ENCODE measurements at places on chromosomes 16 and 17.

- no peak for DNase-seq
Observed at GRCh38 chr16:25823891-25824290, 132.1 kb downstream of the HS3ST4 start.

GRCh38 chr17:80722661-80723060, 178.0 kb downstream of the RPTOR start:
- no peak for DNase-seq

- no peak for DNase-seq
Observed at GRCh38 chr17:36095992-36096391, 6.0 kb upstream of the CCL3 start.

DNA sequence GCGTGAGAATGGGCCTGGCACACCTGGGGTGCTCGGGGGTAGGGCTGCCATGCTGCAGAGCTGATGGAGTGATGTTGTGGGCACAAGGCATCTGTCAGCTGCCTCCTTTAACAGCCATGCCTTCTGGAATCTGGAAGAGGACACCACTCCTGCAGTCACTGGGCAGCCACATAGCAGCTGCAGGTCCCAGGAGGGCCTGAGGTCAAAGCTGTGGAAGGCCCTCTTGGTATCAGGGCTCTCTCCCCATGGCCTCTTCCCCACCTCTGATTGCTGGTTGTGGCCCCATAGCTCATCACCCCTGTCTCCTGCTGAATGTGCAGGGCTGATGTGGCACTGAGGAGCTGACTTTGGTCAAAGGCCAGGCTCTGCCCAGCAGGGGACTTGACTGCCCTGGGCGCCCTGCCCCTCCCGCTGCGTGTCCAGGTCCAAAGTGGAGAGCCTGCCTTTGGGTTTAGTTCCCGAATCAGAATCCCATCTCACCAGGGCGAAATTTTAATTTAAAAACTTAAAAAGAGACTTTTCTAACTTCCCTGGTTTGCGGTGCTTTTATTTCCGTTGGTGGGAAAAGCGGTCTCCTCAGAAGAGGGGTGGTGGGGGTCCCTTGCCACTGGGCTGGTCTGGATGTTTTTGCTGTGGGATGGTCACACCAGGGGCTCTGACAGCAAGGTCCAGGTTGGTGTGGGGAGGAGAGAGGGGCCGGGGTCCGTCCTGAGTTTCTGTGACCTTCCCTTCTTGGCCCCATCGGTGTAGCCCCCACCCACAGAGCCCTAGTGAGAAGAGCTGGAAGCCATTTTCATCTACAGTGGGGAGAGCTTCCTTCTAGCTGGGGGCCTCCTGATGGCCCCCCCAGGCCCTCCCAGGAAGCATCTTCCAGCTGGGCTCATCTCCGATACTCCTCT, 5.9 kb downstream of the UBALD2 start:
- no peak for DNase-seq

DNA sequence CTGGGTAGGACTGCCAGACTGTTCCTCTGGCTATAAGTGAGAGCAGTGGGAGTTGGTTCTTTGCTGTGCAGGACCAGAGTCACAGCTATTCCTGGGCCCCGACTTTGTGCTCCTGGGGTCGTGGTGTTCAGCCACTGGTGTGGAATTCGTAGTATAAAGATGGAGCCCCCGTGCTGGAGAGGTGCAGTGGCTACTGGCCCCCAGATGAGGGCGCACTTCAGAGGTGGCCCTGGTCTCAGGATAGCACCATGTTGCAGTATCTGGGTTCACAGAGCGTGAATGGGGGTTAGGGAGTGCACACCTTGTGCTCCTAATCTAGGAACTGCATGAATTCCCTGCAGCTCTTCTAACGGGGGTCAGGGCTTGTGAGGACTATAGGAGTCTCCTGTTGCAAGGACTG, 21.1 kb downstream of the TANC2 start:
- no peak for DNase-seq

GRCh38 chr16:56122251-56122650, 69.0 kb upstream of the GNAO1 start:
- DNase-seq: no peak

DNA sequence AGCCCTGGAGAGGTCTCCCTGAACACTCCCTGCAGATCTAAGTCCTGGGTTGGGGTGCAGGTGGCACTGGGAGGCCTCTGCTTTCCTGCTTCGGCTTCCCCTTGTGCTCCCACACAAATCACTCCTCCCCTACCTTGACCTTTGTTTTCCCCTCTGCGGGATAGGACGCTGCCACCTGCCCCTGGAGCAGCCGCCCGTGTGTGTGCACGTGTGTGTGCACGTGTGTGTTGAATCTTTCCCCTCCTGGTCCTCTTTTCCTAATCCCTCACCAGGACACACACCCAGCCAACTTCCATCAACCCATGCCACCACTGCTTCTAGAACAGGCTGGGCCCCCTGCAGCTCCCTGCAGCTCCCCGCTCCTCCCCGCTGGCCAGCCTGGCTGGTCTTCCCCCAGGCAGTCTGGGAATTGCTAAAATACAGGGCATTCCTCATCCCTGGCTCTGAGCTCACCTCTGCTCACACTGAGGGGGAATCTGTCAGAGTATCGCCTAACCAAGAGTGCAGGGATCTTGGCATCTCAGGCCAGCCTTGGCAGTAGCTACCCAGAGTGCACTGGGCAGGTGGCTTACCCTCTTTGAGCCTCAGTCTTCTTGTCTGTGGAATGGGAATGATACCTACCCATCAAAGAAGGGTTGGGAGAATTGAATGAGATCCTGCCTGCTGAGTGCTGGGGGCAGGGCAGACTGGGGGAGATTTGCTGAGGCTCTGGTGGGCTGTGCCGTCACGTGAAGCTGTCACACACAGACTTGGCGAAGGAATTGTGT, 198.5 kb downstream of the NTN1 start:
- DNase-seq: no peak

DNA sequence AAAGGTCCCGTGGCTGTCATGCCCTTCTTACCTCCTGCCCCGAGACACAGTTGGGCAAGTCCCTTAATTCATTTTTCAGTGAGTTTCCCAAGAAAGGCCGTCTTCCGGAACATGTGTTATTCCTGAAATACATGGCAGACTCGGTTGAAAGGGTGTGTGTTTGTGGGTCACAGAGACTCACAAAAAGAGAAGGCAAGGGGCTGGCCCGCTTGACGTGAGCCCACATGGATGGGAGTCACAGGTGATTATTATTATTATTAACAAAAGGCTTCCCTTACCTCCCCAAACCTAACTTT, 34.1 kb upstream of the CCR7 start:
- no peak for DNase-seq

GRCh38 chr17:67549820-67550219, 167.9 kb upstream of the NOL11 start:
- DNase-seq: no peak

DNA sequence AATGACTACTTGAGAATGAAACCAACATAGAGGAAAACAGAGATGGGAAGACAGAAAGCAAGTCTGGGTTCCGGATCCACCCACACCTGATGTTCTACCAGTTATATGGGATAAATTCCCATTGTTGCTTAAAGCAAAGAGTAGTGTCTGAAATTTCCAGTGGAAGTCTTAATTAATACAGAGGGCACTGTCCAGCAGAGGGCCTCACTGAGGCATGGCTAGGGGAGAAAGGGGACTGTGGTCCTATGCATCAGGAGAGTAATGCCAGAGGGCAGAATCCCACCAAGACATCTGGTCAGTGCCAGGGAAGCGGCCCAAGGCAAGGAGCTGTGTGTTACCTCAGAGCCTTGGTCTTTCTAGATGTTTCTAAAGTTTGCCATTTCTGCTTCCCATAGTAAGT, 7.5 kb upstream of the UMOD start:
- no peak for DNase-seq

- DNase-seq: no peak
Observed at GRCh38 chr16:75377729-75378386, 55.4 kb downstream of the CFDP1 start.

DNA sequence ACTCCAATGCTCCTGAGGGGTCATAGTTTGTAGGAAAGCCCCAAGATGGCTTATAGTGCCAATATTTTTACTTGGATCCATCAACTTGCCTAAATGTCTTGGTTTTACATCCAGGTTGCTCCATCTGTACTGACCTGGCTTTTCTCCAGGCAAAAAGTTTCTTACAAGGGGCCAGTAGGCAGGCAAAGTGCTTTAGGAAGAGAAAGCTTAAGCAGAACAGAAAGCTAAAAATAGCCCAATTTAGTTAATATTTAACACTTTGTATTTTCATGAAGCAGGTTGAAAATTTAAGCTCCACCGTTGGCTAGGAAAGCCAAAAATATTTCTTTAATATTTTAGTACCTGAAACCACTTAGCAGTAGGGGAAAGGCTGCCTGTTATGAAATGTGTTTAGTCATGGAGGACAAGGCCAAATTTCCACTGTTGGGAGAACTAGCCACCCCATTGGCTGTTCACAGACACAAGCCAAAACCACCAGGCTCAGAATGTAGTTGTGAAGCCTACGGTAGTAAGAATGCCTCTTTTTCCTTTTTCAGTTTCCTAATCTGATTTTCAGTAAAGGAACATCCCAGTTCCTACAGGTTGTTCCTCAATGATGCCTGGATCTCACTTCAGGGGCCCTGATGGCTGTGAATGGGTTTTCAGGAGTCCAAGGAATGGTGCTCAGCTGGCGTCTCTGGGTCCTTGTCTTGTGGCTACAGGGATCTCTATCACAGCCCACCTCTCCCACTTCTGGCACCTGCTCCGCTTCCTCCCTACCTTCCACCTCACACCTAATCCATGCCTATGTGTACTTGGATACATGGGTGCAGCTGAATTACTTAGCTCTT, 324.8 kb downstream of the PMP22 start:
- DNase-seq: no peak

- no peak for DNase-seq
Observed at GRCh38 chr16:75957870-75958269, 231.6 kb upstream of the CPHXL start.

- DNase-seq: no peak
Observed at GRCh38 chr17:42484304-42484703, 25.6 kb downstream of the ATP6V0A1 start.

DNA sequence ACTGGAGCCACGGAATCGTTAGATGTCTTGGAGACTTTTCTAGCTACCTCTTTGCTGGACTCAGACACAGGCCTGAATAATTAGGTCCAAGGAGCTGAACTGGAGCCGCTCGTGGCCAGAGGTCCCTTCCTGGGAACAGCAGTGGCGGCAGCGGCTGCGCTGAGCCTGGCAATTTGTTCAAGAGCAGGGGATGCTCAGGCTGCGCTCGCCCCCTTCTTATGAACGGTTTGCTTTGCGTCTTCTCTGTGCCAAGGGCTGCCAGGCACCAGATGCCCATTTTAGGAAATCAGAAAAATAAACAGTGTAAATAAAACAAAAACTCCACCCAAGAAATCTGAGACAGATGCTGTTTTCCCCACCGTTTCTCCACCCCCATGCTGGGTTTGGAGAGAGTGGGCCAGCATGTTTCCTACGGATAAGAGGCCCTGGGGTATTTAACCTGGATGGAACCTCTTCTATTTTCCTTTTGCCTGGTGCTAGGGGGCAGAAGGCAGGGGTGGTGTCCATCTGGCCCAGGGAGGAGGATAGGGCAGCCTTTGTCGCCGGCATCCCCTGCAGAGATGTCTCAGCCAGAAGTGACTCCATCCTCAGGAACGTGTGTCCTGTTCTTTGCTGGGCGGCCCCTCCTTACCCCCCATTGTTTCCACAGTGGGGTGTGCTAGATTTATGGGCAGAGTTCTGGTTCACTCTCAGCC, 163.4 kb downstream of the SEC14L1 start:
- DNase-seq: no peak

DNA sequence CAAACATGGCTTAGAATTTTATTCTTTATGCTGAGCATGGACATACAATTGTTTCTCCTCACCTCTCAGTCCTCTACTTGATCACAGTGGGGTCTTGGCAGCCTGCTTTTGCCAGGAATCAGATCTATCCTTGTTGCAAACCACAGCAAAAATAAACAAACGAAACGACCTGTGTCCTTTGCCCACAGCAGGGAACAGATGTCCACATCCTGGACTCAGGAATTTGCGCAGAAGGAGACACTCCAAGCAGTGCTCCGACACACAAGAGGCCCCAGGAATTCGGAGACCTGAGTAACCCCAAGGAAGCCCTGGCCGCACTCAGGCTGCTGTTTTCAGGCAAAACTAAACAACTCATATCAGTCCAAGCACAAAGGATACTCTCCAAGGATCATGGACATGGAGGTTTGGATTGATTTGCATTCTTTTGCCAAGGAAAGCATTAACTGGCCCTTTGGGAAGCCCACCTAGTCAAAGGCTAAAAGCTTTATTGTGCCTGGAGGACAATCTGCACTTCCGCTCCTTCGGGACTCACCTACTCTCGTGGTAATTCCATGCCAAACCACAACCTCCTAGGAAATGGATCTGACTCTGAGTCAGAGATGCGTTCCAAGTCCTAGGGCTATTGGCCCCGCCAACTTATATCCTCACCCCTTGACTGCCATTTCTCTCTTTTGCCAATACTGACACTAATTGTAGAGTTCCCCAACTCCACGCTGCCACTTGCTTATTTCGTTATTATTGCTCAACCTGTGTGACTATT, 271.1 kb upstream of the CDH11 start:
- DNase-seq: no peak

- DNase-seq: no peak
Observed at GRCh38 chr16:29770250-29770929, 7.7 kb upstream of the ZG16 start.
